ENCODE measurements at places on chromosomes 5 and 9. TPM values are rescaled to one million over a fixed set of nuclear protein-coding genes. Genes with fewer than 3 reads are reported as not detected.

ALDH1B1 gene
- total RNA-seq = 10.4 TPM

DNA sequence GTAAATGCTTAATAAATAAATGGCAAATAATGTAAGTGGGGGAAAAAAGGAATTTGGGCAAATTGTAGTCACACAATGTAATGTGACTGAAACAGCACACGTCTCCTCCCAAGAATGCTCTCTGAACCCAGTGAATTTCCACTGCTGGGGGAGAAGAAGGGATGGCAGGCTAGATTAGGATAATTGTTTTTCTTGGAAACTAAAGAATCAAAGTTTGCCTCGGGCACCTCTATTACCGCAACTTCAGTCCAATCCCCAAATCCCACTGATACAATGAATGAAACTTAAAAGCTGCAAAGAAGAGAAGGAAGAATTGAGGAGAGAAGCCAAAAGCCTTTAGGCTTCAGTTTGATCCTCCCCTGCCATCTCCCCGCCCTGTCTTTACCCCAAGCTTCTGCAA lies 423.2 kb upstream of the PAPPA start:
- peak; percentile 12 for DNase-seq

GRCh38 chr9:81814794-81815464 lies 113.3 kb upstream of the SPATA31D4 start:
- no peak for DNase-seq

- DNase-seq = no peak
Measured at GRCh38 chr9:76882686-76883085, 23.2 kb downstream of the PRUNE2 start.

- DNase-seq = no peak
Measured at GRCh38 chr5:3878267-3878666, 282.6 kb downstream of the IRX1 start.
